ENCODE measurements at places on chromosomes 3 and 15. TPM values are rescaled to one million over a fixed set of nuclear protein-coding genes. Genes with fewer than 3 reads are reported as not detected.

DNA sequence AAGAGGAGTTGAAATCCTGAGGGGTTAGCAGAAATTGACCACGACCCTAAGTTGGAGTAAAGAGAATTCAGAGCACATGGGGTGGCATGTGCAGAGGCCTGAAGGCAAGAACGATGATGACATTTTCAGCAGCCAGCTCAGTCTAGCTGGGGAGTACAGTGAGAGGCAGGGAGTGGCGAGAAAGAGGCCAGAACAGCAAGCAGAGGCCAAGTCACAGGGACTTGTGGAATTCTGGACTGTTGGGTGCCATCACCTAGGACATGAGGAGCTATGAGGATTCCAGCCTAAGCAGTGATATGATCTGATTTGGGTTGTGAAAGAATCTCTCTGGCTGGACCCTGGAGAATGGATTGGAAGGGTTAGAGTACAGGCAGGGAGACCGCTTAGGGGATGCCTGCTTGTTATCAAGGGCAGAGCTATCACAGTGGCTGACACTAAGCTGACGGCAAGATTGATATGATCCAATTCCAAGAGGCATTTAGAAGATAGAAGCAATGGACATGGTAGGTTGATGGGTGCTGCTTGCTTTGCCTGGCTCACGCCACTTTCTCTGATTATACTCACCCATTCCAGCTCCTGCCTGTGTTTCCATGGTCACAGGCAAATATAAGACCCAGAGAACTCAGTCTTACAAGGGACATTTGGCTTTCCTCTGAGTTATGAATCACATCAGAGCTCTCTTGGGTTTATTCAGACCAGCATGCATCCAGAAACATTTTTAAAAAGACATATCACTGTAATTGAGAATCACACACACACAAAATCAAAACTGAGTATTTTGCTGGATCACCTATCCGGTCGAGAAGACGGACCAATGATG lies 66.4 kb downstream of the LRTM1 start:
- H3K4me3 ChIP-seq: no peak overlapping the region
- no peaks in the 10 kb centered on the region for H3K36me3 ChIP-seq
- H3K4me1 ChIP-seq: no peaks in the 10 kb centered on the region

- H3K4me1 ChIP-seq: peaks cover 9% of the 10 kb centered on the region
- no peak overlapping the region for H3K27ac ChIP-seq
- no peaks in the 10 kb centered on the region for H3K27me3 ChIP-seq
- DNase-seq: no peak
- H3K36me3 ChIP-seq: no peaks in the 10 kb centered on the region
These were observed 8.4 kb upstream of the PPP1R2 start for GRCh38 chr3:195551381-195551978.

DNA sequence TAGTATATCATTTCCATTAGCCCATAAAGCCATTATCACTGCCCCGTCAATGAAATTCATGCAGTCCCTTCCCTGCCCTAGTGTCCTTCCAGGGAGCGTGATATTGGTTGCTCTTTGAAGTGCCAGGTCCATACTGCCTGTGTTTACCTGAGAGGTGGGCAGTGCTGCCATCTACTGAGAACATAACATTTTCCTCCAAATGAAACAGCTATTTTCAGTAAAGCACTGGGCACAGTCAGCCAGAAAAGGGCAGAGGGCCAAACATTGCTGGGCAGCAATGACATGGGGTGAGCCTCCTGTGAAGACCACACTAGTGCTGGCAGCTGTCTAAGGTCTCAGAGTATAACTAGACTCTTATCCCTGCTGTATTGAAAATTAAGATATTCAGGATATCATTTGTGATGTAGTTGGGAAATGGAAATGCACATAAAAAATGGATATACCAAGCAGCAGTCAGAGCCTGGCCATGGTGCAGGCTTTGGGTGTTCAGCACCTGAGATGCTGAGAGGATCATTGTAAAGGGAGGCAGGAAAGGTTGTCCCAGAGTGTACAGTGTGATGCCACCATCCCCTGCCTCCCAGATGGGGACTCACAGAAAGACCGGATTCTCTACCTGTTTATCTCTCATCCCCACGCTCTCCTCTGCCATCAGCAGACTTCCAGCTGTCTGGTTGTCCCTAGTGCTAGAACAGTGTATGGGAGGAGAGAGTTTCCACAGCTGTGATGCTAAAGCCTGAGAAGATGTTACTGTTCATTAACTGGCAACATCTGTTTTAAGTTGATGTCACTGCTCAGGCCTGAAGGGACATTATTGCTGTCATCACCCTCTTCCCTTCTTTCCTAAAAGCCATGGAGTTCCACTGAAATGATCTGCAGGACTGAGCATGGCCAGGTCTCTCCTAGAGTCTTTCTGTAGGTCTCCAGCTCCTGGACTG lies 108.8 kb downstream of the ARNT2 start:
- H3K36me3 ChIP-seq: no peaks in the 10 kb centered on the region
- H3K4me3 ChIP-seq: no peak overlapping the region
- H3K4me1 ChIP-seq: no peaks in the 10 kb centered on the region
- no peak for DNase-seq

DNA sequence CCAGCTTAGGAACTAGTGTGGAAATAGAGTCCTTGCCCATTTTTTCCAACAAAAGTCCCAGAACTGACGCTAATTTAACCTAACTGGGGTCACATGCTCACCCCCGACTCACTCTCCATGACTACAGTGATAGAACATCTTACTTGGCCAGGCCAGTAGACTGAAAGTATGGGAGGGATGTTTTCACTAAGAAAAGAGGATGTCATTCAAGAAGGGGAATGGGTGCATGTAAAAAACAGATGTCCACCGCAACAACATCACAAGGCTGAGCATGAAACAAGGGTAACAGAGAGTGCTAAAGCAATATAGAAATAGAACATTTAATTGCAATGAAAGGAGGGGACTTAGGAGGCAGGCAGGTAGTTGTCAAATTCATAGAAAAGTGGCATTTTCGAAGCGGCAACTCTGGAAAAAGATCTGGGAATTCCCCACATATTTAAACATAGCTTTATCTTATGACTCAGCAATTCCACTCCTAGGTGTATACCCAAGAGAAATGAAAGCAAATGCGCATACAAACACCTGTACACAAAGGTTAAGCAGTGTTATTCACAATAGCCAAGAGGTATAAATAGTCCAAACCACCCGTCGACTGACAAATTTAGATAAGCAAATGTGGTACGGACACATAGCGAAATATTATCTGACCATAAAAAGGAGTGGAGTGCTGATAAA lies 41.1 kb upstream of the UBE2E2 start:
- H3K27ac ChIP-seq: no peak overlapping the region
- no peak for DNase-seq
- H3K27me3 ChIP-seq: no peaks in the 10 kb centered on the region
- H3K4me1 ChIP-seq: no peaks in the 10 kb centered on the region

- H3K27ac ChIP-seq: no peak overlapping the region
- no peak overlapping the region for H3K4me3 ChIP-seq
These were observed 233.8 kb downstream of the NTRK3 start for GRCh38 chr15:88022716-88023115.

- no peaks in the 10 kb centered on the region for H3K36me3 ChIP-seq
- no peak overlapping the region for H3K4me3 ChIP-seq
- H3K27ac ChIP-seq: peak overlapping the region; percentile 47
- DNase-seq: no peak
- H3K4me1 ChIP-seq: no peaks in the 10 kb centered on the region
These were observed 457.0 kb upstream of the ALCAM start for GRCh38 chr3:104909721-104910120.

Gene CAMP
- not detected for total RNA-seq

All from endodermal cell (in vitro differentiated cells).